ENCODE measurements at places on chromosomes 7 and 10.

DNA sequence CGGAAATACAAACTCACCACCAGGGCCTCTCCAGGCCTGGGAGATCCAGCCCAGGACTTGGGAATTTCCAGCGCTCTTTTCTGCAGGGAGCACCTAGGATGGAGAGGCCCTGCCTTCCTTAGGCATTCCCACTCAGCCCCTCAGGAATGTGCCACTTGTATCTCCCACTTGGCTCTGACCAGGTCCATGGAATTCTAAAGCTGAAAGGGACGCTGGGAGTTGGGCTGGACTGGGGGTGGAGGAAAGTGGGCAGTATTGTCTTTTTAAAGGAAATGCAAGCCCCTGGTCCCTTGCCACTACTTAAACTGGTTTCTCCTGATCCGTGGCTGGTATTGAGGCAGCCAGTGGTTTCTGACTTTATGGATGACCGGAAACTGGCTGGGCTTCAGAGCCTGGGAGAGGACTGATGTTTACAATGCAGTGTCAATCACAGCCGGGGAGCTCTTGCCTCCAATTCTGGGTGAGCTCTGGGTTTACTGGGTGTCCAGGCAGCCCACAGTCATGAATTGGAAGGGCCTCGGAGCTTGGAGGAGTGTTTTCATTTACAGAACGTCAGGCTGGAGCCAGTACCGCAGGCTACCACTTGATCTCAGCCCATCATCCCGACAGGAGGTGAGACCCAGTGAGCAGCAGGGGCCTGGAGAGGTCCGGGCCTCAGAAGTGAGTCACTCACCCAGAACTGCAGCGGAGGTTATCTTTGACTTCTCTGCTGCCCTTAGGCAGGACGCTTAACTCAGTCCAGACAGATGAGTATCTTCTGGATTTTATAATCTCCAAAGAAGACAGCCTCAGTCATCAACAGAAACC is 27.3 kb downstream of the AGAP3 start:
- no peak for DNase-seq

DNA sequence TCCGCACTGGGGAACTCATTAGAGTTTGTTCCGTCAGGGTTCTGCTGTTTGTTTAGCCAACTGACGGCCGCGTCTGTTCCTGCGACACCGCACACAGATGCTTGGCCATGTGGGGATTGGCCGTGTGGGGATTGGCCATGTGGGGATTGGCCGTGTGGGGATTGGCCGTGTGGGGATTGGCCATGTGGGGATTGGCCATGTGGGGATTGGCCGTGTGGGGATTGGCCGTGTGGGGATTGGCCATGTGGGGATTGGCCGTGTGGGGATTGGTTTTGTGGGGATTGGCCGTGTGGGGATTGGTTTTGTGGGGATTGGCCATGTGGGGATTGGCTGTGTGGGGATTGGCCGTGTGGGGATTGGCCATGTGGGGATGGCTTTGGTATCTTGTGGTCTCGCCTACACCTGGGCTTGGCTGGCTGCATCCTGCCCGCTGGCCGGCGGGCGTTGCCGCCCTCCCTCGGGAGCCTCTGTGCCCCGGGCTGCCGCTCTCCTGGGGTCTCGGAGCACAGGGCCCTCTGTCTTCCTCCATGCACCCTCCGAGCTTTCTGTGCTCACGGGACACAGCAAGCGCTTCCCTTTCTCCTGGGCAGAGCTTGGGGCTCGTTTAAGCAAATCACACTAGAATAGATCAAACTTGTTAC is 62.5 kb downstream of the NKX6-2 start:
- no peak for DNase-seq

- no peak for DNase-seq
Measured at GRCh38 chr10:44069573-44069972, 315.3 kb downstream of the CXCL12 start.

- no peak for DNase-seq
Measured at GRCh38 chr10:5945561-5946418, 31.6 kb downstream of the IL15RA start.

DNA sequence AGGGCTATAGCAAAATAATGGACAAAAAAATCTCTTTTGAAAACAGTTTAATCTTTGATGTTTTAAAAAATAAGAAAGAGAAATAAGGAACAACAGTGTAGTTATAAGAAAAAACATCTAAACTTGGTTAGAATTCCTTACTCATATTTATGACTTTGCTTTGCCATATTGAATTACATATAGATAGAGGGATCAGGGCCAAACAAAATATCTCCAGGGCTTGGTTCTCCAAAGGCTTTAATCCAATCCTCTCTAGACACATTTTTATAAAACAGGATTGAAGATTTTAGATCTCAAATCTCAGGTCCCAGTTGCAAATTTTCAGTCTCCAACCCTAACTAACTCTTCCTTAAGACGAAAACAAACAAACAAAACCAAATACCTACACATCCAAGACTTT is 72.6 kb upstream of the RHOBTB1 start:
- DNase-seq, result no peak

- no peak for DNase-seq
Measured at GRCh38 chr10:5470062-5470751, 29.2 kb downstream of the CALML5 start.

GRCh38 chr10:112565434-112566053 is 118.5 kb downstream of the VTI1A start:
- no peak for DNase-seq

- DNase-seq, result no peak
Measured at GRCh38 chr10:133010095-133010842, 67.9 kb upstream of the CFAP46 start.

DNA sequence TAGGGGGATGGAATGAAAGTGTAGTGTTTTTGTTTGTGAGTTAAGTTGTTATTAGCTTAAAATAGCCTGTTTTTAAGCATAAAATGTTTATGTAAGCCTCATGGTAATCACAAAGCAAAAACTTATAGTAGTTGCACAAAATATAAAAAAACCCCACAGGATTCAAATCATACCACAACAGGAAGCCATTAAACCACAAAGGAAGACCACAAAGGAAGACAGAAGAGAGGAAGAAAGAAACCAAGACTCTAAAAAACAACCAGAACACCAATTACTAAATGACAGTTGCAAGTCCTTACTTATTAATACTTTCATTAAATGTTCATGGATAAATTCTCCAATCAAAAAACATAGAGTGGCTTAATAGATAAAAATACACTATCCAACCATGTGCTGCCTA is 63.6 kb downstream of the ANKRD7 start:
- DNase-seq, result no peak
